ENCODE measurements at places on chromosomes 5 and 9.

GRCh38 chr9:112332674-112332976, 794 bp downstream of the PTBP3 start:
- DNase-seq = no peak

GRCh38 chr5:151100681-151101080, 19.8 kb upstream of the TNIP1 start:
- no peak for DNase-seq

- no peak for DNase-seq
These were observed 7.5 kb upstream of the PSAT1 start for GRCh38 chr9:78289474-78289873.

DNA sequence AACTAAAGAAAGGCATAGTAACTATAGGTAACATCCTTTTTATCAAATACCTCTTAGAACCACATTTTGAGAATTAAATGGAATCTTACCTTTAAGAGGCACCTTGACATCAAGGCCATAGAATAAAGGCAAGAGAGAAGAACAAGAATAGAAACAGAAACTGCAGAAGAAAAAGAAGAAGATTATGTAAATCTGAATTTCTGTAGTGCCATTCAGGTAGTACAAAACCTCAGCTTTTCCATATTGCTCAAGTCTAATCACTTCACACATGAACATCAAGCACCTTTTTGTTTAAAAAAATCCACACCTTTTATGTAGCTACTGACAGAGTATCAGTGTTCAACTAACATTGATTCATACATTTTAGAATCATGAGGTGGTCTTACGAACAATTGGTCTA, 91.8 kb upstream of the DPYSL3 start:
- DNase-seq = no peak

- no peak for DNase-seq
These were observed 50.4 kb downstream of the TRIO start for GRCh38 chr5:14193496-14193895.

GRCh38 chr9:137429974-137430722, 7.0 kb downstream of the NOXA1 start:
- DNase-seq = no peak

GRCh38 chr5:150565868-150566267, 57.9 kb downstream of the NDST1 start:
- DNase-seq = no peak

Data from cortex of kidney (tissue), 1 donor.